ENCODE measurements at places on chromosomes 4 and X. TPM values are rescaled to one million over a fixed set of nuclear protein-coding genes. Genes with fewer than 3 reads are reported as not detected.
A peak's percentile ranks its signal among the peaks of the same experiment; 100 is the strongest.

- no peak overlapping the region for H3K4me3 ChIP-seq
- no peak overlapping the region for H3K27ac ChIP-seq
- H3K4me1 ChIP-seq, result no peaks in the 10 kb centered on the region
Observed at GRCh38 chrX:24175276-24175675, 25.7 kb downstream of the ZFX start.

DNA sequence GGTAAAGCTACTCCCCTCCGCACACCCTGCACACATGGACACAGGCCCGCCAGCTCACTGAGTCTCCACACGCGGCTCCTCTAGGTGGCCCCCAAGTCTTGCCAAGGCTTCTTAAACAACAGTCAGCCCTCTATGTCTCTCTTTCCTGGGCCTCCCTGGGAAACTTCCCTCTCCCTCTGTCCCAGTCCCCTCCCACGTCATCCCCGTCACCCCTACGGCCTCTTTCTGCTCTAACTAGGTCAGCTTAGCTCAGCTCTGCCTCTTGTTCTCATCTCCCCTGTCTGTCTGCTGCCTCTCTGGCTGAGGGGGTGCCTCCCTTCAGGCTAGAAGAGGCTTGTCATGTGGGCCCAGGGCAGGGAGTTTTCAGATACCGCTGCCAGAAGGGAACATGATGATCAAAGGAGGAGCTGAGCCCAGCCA, 38.8 kb downstream of the SEPTIN6 start:
- peak; percentile 7 for DNase-seq
- no peaks in the 10 kb centered on the region for H3K27me3 ChIP-seq
- no peak overlapping the region for H3K4me3 ChIP-seq
- no peaks in the 10 kb centered on the region for H3K4me1 ChIP-seq

GRCh38 chr4:76035799-76036380, at the start of gene CXCL11:
CXCL11 (minus strand) TSS chr4:76036070; CDS start chr4:76035987, 83 bp downstream.
- no peak within 1 kb of the TSS for H3K4me3 ChIP-seq
- no peak within 1 kb of the TSS for H3K27ac ChIP-seq
- DNase-seq, result no peak
- no peaks in the 10 kb centered on the region for H3K4me1 ChIP-seq
- H3K36me3 ChIP-seq, result no peaks in the 10 kb centered on the region
- no peaks in the 10 kb centered on the region for H3K27me3 ChIP-seq

DNA sequence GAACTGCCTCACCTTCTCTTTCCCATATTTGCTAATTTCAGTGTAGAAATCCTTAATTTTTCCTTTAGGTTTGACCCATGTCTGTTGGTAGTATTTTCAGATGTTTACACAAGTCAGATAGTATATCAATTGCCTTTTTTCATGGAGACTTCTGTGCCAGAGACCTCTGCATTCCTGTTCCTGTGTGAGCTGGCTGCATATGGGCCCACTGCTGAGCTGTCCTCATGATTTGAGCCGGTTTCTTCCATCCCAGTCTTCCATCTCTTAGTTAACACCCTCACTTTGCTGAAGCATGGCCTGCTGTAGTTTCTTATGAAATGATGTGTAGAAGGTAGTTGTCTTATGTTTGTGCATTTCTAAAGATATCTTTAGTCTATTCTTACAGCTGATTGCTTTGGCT, 40.0 kb downstream of the CDS1 start:
- no peaks in the 10 kb centered on the region for H3K36me3 ChIP-seq
- H3K4me3 ChIP-seq, result no peak overlapping the region
- H3K27me3 ChIP-seq, result no peaks in the 10 kb centered on the region
- no peak overlapping the region for H3K27ac ChIP-seq
- no peaks in the 10 kb centered on the region for H3K4me1 ChIP-seq

- no peak overlapping the region for H3K27ac ChIP-seq
- H3K4me3 ChIP-seq, result no peak overlapping the region
- H3K27me3 ChIP-seq, result no peaks in the 10 kb centered on the region
- no peaks in the 10 kb centered on the region for H3K36me3 ChIP-seq
- no peaks in the 10 kb centered on the region for H3K4me1 ChIP-seq
Observed at GRCh38 chrX:82591421-82591820, 916.7 kb upstream of the POU3F4 start.

- no peak overlapping the region for H3K27ac ChIP-seq
- H3K4me1 ChIP-seq, result no peaks in the 10 kb centered on the region
- H3K36me3 ChIP-seq, result no peaks in the 10 kb centered on the region
- no peak for DNase-seq
Observed at GRCh38 chr4:118081434-118081833, 47.1 kb downstream of the NDST3 start.

GRCh38 chrX:40448793-40449192, 132.0 kb upstream of the ATP6AP2 start:
- no peaks in the 10 kb centered on the region for H3K4me1 ChIP-seq
- no peak overlapping the region for H3K4me3 ChIP-seq
- no peak overlapping the region for H3K27ac ChIP-seq
- H3K36me3 ChIP-seq, result no peaks in the 10 kb centered on the region
- H3K27me3 ChIP-seq, result no peaks in the 10 kb centered on the region

DNA sequence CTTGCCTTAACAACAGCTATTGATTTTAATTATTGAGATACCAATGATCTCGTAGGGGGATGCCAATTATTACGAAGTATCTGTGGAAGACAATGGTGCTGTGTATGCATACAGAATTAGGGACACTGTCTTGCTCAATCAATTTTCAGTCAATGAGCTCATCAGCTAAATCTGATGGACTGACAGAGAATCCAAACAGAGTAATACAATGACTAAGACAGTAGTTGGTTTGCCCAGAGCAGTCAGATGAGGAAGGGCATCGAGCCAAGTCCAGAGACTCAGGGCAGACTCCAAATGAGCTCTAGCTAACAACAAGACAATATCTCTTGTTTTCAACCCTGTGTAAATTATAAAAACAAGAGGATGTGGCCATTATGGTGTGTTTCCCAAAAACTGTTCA, 14.7 kb upstream of the GSX2 start:
- no peaks in the 10 kb centered on the region for H3K27me3 ChIP-seq
- H3K4me3 ChIP-seq, result no peak overlapping the region
- no peaks in the 10 kb centered on the region for H3K4me1 ChIP-seq
- DNase-seq, result no peak
- no peaks in the 10 kb centered on the region for H3K36me3 ChIP-seq

- no peak for DNase-seq
- no peak overlapping the region for H3K4me3 ChIP-seq
- H3K27ac ChIP-seq, result no peak overlapping the region
- H3K36me3 ChIP-seq, result no peaks in the 10 kb centered on the region
- no peaks in the 10 kb centered on the region for H3K27me3 ChIP-seq
Observed at GRCh38 chr4:168557658-168558057, 60.8 kb downstream of the PALLD start.

Gene GAR1
- total RNA-seq, result 7.5 TPM

Gene HS3ST1
- 1.5 TPM for total RNA-seq

Data from prostate gland (tissue), 2 donors.